ENCODE measurements at places on chromosomes 12 and 14.

DNA sequence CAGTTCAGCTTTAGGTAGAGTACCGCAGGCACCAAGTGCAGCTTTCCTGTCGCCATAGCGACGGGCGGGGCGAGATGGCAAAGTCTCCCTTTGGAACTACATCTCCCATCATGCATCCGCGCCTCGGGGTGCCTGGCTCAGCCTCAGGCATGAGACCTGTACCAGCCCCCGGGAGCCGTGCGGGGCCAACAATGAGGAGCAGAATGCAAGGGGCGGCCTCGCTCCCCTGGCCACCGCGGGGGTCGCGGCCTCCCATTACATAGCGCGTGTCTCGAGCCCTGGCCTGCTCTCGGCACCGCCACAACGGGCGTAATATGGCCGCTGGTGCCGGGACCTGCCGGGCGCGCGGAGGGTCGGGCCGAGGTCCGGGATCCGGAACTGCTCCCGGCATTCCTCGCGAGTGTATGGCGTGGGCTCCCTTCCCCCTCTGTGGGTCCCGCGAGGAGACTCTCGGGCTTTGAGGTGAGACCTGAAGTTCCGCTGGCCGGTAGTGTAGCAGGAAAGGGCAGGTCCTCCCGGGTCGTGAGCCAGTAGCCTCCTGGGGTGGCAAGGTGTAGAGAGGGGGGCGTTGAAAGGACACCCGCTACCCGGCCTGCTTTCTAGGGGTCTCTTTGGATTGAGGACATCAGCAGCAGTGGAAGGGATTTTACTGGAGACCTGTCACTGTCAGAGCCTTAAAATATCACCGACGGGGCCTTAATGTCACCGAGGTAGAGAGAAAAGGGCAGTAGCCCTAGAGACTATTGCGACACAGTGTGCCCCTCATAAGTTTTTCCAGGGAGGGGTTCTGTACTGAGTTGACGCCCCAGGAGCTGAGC lies at the start of gene THTPA:
Gene THTPA, plus strand, starts transcription at position 390 of the 818 bp plus-strand sequence. CDS start 487 bp downstream, outside the sequence.
- peak; percentile 92 for DNase-seq

DNA sequence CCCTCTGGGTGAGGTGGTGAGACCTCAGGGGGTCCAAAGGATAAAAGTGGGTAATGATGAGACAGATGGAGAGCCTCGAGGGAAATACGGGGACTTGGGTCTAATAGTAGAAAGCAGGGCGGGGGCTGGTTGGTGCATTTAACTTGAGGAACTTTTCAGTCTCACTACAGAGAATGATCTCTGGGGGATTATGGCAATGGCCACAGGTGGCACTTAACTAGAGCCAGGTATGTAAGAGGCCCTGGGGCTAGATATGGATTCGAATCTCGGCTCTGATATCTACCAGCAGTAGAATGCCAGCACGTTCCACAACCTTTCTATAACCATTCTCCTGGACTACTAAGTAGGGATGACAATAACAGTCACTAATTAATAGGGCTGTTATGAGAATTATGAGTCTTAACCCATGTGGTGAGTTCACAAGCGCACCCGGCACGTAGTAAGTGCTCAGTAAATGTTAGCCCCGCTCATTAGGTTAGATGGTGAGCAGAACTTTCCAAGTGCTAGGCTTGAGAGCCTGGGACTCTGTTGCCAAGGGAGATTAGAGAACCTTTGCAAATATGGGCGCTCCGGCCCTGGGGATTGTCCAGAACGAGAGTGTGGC lies 888 bp upstream of the PLXNC1 start:
- DNase-seq = no peak

DNA sequence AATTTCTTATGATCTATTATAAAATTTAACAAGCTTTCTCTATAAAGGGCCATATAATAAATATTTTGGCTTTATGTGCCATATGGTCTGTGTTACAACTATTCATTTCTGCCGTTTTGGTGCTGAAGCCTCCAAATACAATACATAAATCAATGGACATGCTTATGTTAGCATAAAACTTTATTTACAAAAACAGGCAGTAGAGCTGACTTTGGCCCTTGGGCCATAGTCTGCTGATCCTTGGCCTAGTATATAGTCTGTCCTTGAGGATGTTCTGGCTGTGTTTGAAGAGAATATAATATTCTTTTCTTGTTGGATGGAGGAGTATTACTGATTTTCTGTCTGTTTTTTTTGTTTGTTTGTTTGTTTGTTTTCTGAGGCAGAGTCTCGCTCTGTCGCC lies 81.6 kb downstream of the SPATS2 start:
- DNase-seq = no peak

DNA sequence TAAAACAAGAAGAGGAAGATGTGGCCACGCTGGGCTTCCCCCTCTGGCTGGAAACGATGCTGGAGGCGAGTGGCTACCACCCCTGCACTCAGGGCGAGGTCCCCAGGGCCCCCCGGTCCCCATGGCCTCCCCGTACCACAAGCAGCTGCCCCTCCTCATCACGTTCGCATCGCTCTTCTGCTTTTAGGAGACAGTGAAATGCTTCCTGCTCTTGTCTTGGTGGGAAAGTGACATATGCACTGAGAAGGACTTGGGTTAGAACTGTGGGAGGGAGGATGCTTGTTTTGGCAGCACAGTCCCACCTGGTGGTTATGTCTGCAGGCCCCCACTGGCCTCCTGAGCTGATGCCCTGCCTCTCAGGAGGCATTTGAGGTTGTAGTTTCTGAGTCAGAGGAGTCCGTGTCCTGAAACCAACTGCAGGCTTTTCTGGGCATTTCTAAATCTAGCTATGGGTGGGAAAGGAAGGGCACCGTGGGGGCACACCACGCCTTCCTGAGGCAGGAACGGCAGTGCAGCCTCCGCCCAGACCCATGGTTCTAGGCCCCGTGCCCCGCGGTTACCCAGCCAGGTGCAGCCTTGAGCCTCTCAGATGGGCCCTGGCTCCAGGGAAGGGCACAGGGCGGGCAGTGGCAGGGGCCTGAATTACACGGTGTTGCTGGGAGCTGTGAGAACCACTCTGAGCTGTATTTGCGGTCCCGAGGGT lies 139.3 kb downstream of the ADGRD1 start:
- DNase-seq = peak; percentile 65

DNA sequence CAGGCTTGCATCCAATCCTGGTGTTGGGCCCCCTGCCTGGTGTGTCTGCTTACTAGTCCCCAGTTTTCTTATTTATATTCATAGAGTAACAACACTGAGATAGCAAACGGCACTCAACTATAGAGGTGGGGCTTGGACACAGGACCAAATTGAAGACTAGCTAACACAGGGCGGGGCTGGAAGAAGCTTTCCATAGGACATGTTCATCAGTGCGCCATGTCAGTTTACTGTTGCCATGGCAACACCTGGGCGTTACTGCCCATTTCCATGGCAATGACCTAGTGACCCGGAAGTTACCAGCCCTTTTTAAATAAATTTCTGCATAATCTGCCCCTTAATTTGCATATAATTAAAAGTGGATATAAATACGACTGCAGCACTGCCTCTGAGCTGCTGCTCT lies 275.5 kb upstream of the TMEM132C start:
- DNase-seq = no peak

GRCh38 chr14:101791919-101792572 lies 30.5 kb downstream of the PPP2R5C start:
- DNase-seq = no peak

GRCh38 chr12:79023261-79023660 lies 158.7 kb downstream of the SYT1 start:
- no peak for DNase-seq

- DNase-seq = no peak
Measured at GRCh38 chr12:86774841-86775388, 518.7 kb upstream of the MGAT4C start.

GRCh38 chr12:6829536-6830220 lies 1.5 kb downstream of the P3H3 start:
- peak; percentile 71 for DNase-seq

DNA sequence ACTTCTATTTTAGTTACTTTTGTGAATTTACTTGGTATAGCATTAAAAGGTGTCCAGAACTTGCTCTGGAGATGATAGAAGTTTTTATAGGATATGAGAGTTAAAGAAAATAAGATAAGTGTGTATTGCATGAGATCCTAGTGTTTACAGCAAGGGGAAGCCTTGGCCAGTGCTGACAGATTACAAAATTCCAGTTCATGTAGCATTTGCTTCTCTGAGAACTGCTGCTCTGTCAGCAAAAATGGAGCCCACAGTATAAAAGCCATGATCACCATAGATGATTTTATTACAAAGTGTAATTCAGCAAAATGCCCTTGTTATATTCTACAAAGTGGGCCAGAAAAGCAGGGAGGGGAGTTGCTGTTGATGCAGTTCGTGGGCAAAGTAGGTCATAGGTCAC lies 40.0 kb upstream of the ATF1 start:
- DNase-seq = no peak

DNA sequence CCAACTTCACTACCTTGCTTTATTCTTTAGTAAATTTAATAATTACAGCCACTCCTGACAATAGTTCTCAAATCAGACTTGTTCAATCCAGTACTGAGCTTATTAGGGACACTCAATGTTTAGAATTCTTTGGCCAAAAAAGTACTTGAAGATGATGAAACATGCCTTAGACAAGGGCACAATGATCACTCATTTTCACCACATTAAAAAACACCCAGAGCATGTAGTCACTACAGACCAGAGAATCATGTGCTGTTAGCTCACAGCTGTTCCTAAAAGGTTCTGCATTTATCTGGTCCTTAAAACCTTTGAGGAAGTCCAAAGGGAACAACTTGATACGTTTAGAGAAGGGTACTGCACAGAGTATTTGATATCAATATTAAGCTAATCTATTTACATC lies 98.7 kb downstream of the INSM2 start:
- DNase-seq = no peak

DNA sequence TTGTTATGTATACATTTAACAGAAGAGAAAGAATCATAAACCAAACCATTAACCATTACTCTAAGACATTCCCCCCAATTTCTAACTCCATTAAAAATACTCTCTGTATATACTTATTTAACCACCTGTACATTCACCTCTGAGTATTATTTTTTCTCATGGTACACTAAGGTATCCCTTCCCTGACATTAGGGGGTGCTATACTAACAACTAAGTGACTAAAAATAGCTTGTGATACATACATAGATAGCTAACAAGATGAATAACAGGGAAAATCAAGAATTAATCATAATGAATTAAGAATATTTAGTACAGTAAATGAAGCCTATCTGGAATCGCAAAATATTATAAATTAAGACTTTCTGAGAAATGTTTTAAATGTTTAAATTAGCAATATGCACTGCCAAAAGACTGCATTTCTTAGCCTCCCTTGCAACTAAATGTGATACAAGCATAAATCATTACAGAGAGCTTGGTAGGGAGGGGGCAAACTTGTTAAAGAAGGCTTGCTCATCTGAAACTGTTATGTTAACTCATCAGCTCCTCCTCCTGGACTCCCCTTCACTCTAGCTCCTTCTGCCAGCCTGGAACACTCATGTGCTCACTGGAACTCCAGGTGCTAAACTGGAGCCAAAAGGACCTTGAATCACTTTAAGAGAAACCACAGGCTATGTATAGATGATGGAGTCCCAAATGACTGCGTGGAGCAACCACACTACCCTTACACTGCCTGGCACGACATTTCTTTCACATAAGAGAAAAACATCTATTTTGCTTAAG lies 14.9 kb downstream of the C2CD5 start:
- DNase-seq = no peak

GRCh38 chr14:89618330-89618708 lies 201.3 kb upstream of the FOXN3 start:
- DNase-seq = no peak

- no peak for DNase-seq
Measured at GRCh38 chr12:45547132-45547531, 182.4 kb upstream of the ARID2 start.
